ENCODE measurements at places on chromosomes 2 and 18.
A peak's percentile ranks its signal among the peaks of the same experiment; 100 is the strongest.

- no peak for DNase-seq
Measured at GRCh38 chr2:119253114-119253702, 29.6 kb downstream of the STEAP3 start.

DNA sequence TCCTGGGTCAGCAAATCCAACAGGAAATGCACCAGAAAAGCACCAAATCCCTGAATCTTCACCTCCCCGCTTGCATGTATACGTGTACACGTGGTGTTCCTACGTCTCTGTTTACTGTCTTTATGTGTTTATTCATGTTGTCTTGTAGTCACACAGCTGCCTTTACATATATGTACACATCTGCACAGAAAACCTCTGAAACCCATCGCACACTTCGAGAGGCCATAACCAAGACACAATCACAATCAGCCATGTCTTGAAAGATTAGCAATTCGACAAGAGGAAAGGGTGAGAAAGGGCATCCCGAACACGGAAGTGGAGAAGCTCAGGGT lies 98.1 kb downstream of the PLB1 start:
- no peak for DNase-seq

DNA sequence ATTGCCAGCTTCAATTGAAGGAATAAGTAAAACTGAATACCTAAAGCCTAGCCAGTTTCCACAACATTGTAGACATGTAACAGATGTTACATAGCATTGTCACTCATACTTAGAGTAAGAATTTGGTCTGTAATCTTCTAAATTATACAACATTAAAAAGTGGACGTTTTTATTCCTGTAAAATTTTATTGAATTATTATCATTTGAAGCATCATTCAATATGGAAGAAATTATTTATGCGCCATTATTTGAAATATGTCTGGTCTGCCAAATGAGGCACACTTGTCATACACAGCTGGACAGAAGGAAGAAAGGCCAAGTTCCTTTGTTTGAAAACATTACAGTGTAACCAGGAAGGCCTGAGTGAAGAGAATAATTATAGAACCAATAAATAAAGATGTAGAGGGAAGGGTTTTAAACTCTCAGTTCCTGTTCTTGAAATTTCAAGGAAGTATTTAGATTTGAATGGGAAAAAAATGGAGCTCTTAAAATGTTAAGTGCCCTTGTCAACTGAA lies 575.5 kb downstream of the LRRTM4 start:
- DNase-seq = no peak

GRCh38 chr2:237652181-237652580 lies 24.8 kb downstream of the LRRFIP1 start:
- DNase-seq = no peak

DNA sequence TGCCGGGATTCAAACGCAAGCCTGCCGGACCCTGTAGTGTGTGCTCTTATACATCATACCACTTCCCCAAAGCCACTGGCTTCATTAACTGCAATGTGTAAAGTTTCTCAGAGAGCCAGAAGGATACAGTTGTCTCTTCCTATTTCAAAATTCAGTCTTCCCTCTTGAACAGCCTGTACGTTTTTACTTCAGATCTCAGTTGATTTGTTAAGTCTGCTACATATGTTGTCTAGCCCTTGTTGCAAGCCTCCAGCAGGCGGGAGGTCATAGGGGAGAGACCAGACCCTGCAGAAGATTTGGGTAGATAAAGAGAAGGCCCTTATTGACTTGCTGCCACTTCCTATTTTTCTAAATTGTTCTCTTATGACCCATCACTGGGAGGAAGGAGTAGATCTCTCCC lies 56.2 kb downstream of the ARHGEF33 start:
- no peak for DNase-seq

DNA sequence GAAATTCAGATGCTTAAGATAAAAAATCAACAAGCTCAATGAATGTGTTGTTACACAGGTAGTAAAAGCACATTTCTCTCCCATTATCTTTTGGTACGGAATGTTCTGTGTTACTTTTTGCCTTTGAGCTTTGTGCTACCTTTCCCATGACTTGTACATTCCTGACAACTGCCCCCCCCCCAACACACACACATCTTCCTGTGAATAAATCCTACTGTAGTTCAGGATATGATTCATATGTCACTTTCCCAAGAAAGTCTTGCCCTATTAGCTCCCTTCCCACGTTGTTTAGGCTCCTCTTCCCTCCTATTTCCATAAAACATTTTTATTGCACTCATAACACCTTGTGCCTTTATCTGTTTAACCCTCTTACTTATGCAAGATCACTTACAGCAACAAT lies 442.6 kb upstream of the LRATD1 start:
- no peak for DNase-seq

GRCh38 chr18:79914614-79915160 lies 36.8 kb downstream of the SLC66A2 start:
- no peak for DNase-seq

GRCh38 chr2:152391318-152391717 lies 56.3 kb downstream of the FMNL2 start:
- no peak for DNase-seq

GRCh38 chr2:107361751-107362381 lies 464.8 kb upstream of the RGPD4 start:
- DNase-seq = no peak

DNA sequence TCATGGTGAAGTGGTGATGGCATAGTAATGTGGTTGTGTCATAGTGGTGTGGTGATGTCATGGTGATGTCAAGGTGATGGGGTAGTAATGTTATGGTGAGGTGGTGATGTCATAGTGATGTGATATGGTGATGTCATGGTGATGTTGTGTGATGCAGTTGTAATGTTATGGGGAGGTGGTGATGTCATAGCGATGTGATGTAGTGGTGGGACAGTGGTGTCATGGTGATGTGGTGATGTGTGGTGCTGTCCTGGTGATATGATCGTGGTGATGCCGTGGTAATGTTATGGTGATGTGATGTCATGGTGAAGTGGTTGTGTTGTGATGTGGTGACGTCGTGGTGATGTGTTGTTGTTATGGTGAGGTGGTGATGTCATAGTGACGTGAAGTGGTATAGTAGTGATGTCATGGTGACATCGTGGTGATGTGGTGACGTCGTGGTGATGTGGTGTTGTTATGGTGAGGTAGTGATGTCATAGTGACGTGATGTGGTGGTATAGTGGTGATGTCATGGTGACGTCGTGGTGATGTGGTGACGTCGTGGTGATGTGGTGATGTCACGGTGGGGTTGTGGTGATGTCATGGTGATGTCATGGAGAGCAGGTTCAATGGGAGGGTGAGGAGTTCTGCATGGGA lies 242.7 kb upstream of the MYT1L start:
- DNase-seq = peak; percentile 55

DNA sequence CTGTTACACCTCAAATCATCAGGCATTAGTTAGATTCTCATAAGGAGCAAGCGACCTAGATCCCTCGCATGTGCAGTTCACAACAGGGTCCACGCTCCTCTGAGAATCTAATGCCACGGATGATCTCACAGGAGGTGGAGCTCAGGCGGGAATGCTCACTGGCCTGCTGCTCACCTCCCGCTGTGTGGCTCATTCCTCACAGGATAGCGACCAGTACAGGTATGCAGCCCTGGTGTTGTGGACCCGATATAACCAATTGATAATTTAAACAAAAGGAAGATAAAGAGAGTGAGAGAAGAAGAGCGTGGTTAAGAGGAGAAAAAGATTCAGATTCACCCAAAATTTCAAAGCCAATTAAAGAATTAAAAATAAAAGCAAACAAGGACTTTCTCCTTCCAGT lies 20.8 kb downstream of the TLK1 start:
- peak; percentile 94 for DNase-seq

- DNase-seq = no peak
Measured at GRCh38 chr2:204019572-204020501, 83.3 kb downstream of the ICOS start.

GRCh38 chr2:234355021-234355720 lies 141.7 kb downstream of the ARL4C start:
- peak; percentile 78 for DNase-seq

DNA sequence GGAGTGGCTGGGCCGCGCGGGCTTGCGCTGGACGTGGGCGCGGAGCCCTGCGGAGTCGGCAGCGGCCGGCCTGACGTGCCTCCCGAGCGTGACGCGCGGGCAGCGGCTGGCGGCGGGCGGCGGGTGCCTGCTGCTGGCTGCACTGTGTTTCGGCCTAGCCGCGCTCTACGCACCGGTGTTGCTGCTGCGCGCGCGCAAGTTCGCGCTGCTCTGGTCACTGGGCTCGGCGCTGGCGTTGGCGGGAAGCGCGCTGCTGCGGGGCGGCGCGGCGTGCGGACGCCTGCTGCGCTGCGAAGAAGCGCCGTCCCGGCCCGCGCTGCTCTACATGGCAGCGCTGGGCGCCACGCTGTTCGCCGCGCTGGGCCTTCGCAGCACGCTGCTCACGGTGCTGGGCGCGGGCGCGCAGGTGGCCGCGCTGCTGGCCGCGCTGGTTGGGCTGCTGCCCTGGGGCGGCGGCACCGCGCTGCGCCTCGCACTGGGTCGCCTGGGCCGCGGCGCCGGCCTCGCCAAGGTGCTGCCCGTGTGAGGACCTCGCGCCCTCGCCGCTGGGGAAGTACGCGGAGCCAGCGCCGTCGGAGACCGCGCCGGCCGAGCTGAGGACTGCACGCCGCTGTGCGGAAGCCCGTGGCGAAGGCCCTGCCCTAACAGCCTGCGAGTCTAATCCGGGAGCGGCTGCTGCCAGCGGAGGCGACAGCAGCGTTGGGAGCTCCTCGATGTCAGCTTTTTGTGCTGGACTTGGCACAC lies 526 bp downstream of the SFT2D3 start:
- DNase-seq = peak; percentile 91

DNA sequence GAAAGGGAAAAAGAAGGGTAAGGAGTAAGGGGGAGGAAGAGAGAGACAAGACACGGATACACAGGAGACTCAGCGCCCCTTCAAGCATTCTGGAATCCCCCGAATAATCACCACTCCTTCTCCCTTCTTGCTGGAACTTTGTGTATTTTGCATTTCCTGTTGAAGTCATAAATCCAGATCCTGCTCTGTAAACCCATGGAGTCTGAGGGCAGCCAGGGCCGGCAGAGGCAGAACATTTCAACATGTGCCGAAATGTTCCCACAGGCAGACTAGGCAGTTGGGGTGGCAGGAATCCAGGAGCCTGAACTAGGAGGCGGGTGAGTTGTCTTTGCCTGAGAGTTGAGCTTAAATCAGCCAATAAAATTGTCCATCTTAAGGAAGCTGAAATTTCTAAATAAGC lies 193.1 kb downstream of the SH3RF3 start:
- no peak for DNase-seq

DNA sequence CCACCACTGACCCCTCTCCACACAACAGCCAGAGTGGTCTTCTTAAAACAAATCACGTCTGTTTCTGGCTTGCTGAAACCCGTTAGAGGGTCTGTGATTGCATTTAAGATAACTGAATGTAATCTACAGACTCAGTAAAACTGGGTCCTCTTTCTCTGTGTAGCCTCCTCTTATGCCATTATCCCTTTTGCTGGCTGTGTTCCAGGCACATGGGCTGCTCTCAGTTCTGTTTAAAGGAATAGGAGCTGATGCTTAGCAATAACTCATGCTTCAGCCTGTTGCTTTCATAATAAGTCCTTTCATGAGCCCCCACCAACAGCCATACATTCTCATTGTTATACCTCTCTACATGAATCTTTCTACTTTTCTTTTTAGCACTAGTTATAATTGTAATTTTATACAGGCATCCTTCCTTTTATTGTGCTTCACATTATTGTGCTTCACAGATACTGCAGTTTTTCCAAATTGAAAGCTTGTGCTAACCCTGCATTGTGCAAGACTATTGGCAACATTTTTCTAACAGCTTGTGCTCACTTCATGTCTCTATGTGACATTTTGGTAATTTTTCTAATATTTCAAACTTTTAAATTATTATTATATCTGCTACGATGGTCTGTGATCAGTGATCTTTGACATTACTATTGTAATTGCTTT lies 782.6 kb downstream of the MBD2 start:
- DNase-seq = no peak

DNA sequence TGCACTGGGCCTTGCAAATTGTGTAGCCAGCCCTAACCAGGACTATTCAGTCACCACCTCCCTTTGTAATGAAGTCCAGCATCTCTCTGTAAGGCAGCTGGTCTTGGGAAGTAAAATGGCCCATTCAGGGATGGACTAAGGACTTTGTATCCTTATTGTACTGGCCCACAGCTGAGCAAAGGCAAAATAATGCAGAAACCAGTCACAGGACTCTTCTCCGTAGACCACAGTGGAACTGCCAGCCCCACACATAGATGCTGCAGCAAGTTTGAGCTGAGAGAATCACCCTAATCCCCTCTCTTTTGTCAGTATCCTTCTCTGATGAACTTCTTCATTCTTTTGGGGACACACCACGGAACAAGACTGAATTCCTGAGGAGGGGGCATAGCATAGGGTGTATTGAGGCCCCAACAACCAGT lies 73.6 kb upstream of the RTN4 start:
- no peak for DNase-seq

DNA sequence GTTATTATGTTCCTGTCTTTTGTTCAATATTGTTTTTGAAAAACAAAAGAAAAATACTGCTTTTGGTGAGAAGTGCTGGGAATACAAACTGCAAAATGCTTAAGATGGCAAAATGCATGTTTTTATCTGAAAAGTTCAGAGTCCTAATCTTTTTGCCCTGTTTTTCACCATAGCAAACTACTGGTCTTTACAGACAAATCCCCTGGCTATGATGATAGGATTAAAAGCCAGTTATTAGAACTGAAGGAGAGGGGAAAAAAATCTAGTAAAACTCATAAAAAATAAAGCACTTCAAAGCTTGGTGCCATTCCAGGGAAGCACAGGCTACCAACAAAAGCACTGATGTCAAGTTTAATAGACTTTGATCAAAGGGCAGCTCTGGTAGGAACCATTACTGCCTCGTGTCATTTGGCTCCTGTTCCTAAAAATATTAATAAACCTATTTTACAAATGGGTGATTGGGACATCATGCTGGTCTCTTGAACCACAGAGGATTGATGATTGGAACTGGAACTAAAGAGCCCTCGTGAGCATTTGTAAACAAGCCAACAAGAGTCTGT lies 194.7 kb downstream of the RAB3GAP1 start:
- DNase-seq = no peak

DNA sequence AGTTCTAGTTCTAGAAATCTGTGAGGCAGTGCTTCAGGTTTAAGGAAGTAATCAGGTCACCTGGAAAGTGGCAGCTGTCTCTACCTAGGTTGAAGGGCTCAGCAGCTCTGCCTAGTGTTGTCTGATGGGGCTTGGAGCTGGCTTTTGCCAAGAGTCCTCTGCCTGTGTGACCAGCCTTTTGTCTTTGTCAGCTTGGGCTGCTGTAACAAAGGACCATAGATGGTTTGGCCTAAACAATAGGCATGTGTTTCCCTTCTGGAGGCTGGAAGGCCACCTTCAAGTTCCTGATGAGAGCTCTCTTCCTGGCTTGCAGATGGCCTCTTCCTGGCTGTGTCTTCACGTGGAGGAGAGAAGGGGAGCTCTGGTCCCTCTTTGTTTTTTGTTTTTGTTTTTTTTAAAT lies 13.3 kb downstream of the UBE2F start:
- no peak for DNase-seq
